Esophagus squamous epithelium (tissue), 5 donors: ENCODE measurements at places on chromosomes 2 and 18.

DNA sequence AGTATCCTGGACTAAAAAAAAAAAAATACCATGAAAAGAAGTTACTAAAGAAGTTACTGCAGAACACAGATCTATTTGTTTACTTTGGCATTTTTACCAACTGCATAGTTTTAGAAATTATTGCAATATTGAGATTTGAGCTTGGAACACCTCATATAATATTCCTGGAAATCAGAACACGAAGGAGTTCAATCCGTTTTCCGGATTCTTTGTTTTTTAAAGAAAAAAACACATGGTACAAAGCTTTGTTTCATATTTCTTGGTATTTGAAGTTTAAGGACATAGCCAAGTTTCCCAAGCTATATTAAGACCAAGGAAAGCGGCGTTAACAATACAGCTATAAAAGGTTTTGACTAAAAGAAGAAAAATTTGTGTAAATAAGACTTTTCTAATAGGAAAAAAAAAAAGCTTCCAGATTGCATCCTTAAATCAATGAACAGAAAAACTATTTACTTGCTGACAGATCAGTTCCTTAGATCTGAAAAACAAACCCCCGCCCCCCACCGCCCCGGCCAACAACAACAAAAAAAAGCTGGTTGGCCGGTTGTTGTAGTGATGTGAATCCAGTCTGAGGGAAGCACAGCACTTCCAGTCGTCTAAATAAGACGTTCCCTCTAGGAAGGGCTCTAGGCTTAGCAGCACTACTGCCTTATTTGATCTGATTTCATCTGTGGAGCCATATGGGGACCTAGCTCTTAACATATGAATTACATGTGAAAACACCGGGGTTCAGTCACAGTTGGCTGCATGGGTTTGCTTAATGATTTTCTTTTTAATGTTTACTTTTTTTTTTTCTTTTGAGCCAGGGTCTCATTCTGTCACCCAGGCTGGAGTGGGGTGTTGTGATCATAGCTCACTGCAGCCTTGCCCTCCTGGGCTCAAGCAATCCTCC is 2.5 kb upstream of the RHOB start:
- DNase-seq: no peak

DNA sequence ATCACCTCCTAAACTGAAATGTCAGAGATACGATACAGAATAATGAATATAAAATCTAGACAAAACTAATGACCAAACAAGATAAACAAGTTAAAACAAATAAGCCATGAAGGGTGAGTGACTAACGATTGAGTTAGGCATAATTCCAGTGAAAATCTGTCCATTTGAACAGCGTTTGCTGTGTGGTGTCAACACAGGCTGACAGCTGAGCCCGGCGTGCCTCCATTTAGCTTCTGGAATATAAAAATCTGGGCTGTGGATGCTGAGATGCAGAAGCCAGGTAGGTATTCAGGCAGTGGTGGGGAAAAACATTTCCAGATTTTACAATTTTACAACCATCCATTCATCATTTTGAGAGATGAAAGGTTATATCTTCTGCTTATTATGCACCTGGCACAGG is 2041.4 kb upstream of the CELF4 start:
- no peak for DNase-seq

GRCh38 chr2:147684903-147685302 is 159.9 kb upstream of the ACVR2A start:
- DNase-seq: no peak

DNA sequence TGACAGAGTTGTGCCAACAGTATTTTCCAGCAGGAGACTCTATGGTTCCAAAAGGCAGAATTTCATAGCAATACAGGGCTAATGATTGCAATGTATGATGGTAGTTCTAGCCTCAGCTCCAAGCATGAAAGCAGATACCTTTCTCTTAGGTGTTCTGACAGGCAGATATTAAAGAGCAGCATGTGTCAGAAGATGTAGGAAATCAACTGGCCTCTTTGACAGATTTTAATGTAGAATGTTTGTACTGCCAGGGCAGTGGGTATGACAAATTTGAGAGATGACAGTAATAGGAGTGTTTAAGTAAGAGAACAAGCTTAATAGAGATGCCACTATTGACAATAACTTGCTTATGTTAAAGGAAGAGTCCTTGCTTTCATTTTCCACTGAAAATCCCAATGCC is 21.5 kb upstream of the VWC2L start:
- no peak for DNase-seq

GRCh38 chr2:164066095-164066494 is 330.3 kb upstream of the FIGN start:
- no peak for DNase-seq

DNA sequence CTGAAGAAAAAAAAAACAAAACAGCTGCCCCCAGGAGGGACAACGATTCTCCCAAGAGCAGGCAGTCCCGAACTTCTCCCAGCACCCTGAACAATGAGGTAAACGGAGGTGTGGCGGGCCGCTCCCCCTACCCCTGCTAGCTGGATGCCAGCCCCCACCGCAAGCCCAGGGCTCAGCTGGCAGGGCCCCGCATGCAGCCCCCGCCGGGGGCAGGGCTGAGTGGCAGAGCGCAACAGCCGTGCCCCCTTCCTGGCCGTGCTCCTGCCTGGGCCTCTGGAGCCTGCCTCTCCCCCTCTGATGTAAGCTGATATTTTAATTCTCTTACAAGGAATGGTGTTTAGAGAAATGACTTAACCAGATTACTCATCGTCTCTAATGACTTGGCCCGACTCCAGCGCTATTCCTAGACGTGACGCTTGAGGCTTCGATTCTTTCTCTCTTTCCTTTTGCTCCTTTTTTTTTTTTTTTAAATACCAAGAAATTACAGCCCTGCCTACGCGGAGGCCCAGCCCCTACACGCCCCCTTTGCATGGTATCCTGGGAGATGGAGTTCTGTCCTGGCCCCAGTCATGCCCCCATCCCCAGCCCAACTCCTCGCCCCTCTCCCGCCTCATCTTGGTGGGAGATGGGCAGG is 4.6 kb upstream of the ARID5A start:
- peak; percentile 66 for DNase-seq

DNA sequence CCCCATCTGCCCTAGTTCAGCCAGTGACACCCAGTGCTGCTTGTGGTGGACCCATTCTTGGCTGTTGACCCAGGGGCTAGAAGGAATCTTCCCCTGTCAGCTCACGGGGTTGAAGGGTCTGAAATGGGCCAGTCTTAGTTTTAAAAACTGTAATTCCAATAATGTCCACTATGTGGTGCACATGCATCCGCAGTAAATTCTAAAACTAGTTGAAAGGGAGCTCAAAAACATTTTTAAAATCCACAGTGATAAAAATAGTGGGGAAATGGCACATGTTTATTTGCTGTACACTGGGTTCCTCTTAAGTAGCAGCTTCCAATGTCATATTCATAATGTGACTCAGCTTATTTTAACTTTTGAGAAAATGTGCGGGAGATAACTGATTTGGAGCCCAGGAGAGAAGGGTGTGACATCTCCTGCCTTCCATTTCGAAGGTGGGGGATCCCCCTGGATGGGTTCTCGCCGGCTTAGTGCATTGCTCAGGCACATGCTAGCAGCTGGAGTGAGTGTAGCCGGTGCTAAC is 32.8 kb downstream of the GRHL1 start:
- no peak for DNase-seq

- no peak for DNase-seq
Observed at GRCh38 chr2:223052548-223053483, 826 bp downstream of the KCNE4 start.

DNA sequence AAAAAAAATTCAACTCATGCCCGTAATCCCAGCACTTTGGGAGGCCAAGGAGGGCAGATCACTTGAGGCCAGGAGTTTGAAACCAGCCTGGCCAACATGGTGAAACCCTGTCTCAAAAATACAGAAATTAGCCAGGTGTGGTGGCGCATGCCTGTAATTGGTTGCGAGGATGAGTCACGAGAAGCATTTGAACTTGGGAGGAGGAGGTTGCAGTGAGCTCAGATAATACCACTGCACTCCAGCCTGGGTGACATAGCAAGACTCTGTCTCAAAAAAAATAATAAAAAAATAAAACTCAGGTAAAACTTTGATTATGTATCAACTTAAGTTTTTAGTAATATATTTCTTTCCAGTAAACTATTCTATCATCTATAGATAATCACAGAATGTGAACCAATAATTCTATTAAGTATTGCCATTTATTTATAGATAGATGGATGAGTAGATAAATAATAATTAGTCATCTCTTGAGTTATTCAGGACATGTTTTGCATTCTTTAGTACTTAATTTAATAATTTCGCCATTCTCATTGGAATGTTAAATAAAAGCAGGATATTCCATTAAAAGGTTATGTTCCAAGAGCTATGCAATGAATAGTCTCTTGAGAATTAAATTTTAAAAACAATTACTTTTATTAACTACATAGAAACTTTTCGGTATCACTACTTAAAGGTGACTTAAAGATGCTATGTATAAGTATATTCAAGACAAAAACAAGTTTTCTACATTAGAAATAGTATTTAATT is 48.7 kb downstream of the WDPCP start:
- no peak for DNase-seq

DNA sequence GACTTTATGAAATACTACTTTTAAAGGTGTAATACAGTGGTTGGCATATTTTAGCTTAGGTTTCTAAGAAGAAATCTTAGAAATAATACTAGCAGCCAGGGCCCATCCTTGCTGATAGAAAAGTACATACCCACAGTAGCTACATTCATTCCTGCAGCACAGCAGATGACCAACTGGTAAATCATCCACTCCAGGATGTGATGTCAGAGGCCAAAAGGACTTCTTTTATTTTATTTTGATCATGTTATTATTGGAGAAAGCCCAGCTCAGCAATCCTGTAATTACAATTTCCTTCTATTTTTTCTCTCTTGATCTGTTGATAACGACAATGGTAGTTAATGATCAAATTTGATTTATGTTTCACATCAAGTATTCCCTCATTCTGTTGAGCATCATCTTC is 18.0 kb upstream of the TTN start:
- DNase-seq: no peak

GRCh38 chr2:156800781-156801361 is 364.7 kb downstream of the GPD2 start:
- DNase-seq: no peak

DNA sequence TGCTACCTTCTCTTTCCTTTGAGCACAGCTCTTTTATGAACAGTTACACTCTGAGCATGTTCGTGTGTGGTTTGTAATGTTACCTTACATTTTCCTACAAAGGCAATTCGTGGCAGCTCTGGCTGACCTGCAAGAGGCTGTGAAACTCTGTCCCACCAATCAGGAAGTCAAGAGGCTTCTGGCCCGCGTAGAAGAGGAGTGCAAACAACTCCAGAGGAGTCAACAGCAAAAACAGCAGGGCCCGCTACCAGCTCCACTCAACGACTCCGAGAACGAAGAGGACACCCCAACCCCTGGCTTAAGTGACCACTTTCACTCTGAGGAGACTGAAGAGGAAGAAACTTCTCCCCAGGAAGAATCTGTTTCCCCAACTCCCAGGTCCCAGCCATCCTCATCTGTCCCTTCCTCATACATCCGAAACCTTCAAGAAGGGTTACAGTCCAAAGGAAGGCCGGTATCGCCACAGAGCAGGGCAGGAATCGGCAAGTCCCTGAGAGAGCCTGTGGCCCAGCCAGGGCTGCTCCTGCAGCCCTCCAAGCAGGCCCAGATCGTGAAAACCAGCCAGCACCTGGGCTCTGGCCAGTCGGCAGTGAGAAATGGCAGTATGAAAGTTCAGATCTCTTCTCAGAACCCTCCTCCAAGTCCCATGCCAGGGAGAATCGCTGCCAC is 56.9 kb downstream of the WDSUB1 start:
- no peak for DNase-seq

DNA sequence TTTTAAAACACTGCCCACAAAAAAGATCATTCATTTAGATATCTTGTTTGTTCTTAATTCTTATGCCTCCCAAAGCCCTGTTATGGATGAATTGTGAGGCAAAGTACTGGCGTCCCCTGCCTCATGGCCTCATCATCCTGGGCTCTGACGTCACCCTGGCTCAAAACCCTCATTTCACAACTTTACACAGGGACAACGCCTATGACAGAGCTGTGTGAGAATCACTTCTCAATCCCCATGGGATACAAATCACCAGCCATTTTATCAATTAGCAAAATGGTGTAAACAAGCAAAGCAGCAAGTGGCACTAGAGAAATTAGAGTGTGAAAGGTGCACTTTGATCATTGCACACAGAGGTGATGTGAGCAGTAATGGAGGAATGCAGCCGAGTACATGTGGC is 16.6 kb downstream of the FHOD3 start:
- no peak for DNase-seq

DNA sequence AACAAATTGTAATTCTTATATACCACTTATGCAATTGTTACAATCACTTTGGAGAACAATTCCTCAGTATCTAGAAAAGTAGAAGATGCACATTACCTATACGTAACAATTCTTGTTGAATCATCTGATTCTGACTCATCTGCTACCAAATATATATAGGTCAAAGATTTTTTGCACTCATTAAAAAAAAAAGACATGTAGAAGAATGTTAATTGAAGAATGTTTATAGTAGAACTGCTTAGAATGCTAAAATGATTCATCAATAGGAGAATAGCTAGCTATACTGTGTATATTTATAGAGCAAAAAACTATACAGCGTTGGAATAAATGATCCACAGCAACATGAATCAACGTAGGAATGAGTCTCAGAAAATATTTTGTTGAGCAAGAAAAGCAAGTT is 29.5 kb upstream of the STAT1 start:
- no peak for DNase-seq

GRCh38 chr2:219446101-219446504 is 11.5 kb downstream of the SPEG start:
- no peak for DNase-seq

GRCh38 chr18:70621710-70622109 is 332.9 kb downstream of the SOCS6 start:
- DNase-seq: no peak
